Stimulated activated CD8-positive, alpha-beta memory T cell treated with anti-CD3 and anti-CD28 coated beads, Interleukin-2, amount 100 ng/mL, for 48 hours (primary cell): ENCODE measurements at places on chromosomes 6 and 20.
A peak's percentile ranks its signal among the peaks of the same experiment; 100 is the strongest.

- DNase-seq, result no peak
Measured at GRCh38 chr20:58340151-58340550, 30.6 kb downstream of the RAB22A start.

DNA sequence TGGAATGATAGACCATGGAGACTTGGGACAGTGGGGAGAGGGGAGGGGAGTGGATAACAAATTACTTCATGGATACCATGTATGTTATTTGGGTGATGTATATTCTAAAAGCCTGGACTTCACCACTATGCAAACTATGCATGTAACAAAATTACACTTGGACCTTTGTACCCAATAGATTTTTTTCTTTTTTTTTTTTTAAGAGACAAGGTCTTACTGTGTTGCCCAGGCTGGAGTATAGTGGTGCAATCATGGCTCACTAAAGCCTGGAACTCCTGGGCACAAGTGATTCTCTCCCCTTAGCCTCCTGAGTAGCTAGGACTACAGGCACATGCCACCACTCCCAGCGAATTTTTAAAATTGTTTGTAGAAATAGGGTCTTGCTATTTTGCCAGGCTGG is 45.3 kb downstream of the RIPOR2 start:
- no peak for DNase-seq

DNA sequence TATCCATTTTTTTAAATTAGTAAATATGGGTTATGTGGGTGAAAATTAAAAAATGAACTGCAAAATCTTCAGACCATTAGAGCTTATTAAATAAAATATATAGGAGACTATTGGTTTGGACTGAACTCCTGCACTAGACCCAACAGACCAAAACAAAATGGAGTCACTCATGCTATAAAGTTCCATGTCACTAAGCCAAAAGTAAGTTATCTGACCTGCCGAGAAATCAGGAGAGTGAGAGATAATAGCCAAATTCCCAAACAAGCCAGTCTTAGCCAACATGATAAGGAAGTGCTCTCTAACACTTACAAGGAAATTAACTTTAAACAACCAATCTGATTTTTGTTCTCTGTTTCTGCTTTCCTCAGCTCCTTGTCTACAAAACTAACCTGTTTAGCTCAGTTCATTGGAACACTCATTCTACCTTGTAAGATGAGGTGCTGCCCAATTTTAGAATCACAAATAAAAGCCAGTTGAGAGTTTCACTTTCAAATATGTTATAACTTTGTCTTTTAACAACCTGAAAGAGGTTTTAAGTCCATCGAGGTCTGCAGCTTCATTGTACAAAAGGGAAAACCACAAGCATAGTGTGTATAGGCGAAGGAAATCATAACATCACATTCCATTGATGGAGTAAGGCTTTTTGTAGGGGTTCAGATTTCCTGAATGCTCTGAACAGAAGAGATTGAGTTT is 220.5 kb downstream of the TENT5A start:
- DNase-seq, result no peak

GRCh38 chr6:144778056-144778455 is 492.9 kb downstream of the UTRN start:
- DNase-seq, result no peak

DNA sequence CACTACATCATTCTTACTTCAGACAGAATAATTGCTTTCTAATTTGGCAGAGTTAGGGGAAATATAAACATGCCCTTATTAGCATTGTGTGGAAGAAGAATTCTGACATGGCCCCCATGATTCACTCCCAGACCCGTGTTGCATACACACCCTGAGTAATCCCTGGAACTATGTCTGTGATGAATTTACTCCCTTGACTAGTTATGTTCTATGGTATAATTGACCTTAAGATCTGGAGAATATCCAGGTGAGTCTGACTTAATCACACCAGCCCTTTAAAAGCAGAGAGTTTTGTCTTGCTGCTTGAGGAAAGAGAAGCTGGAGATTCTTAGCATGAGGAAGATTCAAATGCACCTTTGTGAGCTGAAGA is 262.9 kb downstream of the SOX4 start:
- DNase-seq, result no peak

GRCh38 chr20:15061061-15061430 is 723.6 kb upstream of the FLRT3 start:
- no peak for DNase-seq

DNA sequence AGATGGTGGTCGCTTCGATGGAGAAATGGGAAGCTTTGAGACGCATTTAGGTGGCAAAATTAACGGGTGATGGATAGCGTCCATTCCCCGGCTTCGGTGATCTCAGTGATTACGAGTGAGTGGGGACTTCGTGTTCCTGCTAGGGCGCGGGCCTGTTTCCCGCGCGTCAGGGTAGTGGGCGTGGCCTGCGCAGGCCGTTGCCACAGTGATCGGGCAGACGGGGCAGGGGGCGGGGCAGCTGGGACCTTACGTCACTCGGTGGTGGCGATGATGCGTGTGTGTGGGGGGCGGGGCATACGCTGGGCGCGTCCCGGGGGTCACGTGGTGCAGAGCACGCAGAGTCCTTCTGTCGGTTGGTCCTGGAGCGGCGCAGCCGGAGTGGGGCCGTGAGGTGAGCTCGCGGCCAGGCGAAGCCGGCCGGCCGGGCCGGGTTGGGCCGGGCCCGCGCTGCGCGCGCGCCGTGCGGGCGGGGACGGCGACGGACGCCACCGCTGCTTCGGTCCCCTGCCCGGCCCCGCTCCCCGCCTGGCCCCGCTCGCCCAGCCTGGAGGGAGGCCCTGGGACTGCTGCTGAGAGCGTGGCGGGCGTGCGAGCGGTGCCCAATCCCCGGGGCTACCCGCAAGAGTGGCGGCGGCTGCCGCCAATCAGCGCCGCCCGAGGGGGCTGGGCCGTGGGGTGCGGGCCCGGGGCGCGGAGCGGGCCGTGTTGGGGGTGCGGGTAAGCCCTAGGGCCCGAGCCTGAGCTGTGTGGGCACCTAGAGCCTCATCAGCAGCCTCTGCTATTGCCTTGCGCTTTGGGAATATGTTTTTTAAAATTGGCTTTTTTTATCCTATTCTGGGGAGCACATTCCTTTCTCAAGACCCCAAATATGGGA is at the start of gene PHF20:
PHF20 (plus strand) TSS at position 327 of the 874 bp plus-strand sequence. CDS start 29,508 bp downstream, outside the sequence.
- DNase-seq, result peak; percentile 100

- no peak for DNase-seq
Measured at GRCh38 chr6:92849636-92850035, 569.7 kb downstream of the EPHA7 start.

GRCh38 chr6:153538491-153538890 is 407.4 kb upstream of the RGS17 start:
- no peak for DNase-seq

DNA sequence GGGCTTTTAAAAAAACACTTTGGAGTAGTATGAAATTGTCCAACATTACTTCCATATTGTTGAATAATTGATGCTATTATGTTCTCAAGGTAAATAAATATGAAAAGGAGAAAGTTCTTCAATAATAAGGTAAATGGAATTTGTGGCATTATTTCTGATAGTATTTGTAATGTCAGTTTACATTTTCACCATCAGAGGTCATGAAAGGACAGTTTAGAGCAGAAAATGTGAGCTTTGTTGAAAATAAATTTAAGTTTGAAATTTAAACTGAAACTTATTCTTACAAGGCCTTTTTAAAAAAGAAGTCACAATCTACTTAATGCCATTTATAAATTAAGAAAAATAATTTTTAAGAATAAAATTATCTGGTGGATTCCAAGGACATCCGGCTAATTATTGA is 15.8 kb upstream of the CEP162 start:
- DNase-seq, result no peak

DNA sequence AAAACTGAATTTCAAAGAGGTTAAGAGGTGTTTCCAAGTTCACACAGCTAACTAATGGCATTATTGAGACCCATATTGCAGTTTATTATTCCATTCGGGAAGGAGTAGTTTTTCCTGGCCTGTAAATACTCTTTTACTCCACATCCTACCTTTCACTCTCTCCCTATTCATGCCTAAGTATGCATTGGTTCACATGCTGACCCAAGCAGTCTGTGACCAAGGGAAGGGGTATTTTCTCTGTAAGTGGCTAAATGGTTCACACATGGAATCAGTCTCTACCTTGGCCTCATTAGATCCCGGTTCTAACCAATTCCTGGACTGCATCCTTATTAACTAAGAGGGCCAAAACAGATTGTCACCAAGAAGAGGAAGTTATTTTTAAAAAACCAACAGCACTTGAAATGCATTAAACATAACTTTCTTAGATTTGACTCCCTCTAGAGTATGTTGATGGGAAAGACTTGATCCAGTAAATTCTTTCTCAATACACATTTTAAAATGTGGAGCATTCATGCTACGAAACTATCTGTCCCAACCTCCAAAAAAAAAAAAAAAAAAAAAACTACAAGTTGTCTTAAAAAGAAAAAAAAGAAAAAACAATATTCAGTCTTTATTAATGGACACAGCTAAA is 17.8 kb upstream of the RSPO3 start:
- no peak for DNase-seq

- no peak for DNase-seq
Measured at GRCh38 chr6:156976216-156977127, 199.3 kb downstream of the ARID1B start.

DNA sequence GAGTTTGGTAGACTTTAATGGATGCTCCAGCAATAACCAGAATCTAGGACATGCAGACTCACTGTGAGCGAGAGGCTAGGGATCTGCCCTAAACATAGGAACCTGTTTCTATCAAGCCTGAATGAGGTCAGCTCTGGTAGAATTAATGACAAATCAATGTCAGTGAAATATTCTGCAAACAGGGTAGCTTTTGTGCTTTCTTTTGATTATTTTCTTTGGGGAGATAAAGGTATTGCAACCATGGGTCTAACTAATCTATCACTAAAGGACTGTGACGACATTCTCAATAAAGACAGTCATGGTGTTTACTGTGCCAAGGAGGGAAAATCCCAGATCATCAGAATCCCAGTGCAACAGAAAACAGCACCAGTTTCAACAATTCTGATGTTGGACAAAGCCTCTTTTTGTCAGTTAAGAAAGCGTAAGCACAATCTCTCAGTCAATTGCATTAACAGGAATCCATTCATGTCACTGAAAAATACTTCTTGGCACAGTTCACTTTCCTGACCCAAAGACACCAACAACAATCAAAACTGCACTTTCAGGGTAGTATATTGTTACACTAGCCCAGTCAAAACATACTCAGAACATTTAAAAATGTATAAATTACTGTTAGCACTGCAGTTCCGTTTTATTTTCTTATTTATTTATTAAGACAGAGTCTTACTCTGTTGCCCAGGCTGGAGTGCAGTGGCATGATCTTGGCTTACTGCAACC is 36.8 kb upstream of the SMIM29 start:
- DNase-seq, result no peak

DNA sequence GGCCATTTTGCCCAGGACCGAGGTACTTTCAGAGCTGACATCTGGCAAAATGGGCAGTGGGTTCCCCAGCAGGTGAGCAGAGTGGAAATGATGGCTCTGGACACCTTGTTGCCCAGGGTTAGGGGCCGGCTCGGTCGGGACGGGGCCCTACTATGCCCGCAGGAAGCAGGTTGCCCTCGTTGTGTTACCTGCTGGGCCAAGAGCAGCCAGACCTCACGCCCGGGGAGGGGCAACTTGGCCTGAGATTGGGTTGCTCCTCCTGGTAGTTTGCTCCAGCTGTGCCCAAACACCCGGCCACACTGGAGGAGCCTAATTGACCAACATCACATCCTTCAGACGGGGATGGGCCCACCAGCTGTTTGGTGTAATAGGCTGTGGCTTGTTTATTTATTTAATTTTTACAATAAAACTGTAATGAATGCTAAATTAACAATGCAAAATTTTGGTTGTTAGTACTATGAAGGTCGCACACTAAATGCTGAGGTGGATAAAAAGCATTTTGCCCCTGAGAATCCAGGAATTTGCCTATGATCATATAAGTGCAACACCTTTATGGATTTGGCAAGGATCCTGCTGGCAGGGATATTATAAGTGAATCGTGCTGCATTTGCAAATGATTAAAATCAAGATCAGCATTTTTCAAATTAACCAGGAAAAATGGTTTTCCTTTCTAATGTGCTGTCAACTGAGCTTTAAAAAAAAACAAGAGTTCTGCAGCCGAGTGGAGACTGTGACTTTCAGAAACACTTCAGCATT is 26.6 kb upstream of the PCMTD2 start:
- no peak for DNase-seq

DNA sequence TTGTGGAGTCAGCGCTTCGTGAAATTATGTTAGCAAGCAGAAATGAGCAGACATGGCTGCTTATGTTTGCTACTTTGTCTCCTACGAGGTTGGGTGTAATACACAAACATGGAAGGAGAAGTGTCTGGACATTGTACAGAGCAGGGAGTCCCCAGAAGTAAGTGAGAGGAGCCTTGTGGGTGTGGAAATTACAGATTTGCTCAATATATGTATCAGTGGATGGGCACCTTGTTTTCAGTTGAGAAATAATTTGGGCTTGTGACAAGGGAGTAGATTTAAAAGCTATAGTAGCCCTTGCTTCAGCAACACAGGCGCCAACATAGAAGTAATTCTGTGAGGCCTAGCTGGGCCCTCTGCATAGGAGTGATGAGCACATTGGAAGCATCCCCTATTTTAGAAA is 49.2 kb downstream of the HECA start:
- DNase-seq, result no peak

- DNase-seq, result no peak
Measured at GRCh38 chr20:11436113-11436905, 481.4 kb upstream of the BTBD3 start.

DNA sequence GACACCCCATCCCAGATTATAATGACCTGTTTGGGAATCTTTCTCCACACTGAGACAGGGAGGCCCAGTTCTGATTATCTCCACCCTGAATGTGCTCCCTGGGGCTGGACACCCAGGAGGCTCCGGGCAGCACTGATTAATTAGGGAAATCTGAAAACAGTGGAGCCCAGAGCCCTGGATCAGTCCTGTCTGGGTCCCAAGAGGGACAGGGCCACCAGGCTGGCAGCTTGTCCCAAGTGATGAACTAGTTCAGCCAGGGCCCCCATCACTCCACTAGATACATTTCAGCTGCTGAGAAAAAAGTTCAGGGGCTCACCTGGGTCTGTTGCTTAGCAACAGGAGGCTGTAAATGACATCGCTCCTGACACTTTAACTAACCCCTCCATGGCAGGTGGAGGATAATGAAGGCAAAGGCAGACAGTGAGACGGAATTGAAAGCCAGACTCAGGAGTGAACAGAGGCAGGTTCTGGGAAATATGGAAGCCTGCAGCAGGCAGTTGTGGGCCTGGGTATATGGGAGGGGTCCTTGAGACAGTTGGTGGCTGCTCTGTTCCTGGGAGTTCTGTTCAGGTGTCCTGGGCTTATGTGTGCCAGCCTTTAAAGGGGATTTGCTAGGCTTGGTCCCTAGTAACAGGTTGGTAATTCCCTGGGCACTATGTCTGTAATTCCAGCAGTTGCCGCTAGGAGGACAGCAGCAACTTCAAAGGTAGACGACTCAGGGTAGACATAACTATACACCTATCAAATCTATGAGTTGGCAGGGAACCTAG is 78.3 kb upstream of the CTNNBL1 start:
- DNase-seq, result peak; percentile 24

- no peak for DNase-seq
Measured at GRCh38 chr6:39948199-39948791, 14.0 kb upstream of the MOCS1 start.
